Prostate gland (tissue), 2 donors: ENCODE measurements at places on chromosomes 5 and 9.

DNA sequence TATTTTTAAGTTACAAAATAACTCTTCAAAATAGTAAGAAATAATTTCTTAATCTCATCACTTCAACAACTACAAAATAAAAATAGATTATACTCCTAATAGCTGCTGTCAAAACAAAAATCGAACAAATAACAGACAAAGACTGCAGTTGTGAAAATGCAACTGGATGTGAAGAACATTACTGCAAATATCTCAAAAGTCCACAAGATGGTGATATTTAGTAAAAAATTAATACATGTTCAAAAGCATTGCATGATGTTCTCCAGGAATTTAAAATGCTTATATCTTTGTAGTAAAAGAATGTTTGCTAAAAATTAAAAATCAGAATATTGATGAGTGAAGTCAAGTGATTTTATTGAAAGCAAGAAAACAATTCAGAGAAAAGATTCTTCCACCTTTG lies 66.2 kb downstream of the MPDZ start:
- no peak for DNase-seq

DNA sequence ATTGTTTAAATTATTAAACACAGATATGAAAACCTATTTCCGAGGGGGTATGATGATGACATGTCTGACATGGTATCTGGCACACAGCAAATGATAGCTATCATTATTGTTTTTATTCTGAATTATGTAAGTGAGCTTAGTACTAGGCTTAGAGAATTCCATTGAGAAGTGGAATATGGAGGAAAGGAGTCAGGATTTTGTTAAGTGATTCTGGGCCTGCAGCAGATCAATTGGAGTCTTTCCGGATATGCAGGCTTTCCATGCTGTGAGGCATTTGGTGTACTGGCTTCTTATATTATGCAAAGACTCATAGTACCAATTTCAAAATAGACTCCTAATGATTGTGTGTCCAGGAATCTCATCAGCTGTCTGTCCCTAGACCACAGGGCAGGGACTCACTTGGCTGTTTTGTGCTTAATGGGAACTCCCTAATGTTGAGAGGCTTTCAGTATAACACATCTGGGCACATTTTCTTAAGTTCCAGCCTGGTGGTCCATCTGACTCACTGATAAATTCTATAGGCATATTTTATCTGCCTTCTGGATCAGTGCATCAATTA lies 180.0 kb upstream of the KLF9 start:
- no peak for DNase-seq

GRCh38 chr5:131630208-131630962 lies 4.6 kb downstream of the RAPGEF6 start:
- no peak for DNase-seq

- no peak for DNase-seq
Observed at GRCh38 chr9:80866121-80866520, 823.2 kb downstream of the TLE1 start.

GRCh38 chr9:27659571-27659970 lies 86.3 kb upstream of the C9orf72 start:
- DNase-seq = no peak

DNA sequence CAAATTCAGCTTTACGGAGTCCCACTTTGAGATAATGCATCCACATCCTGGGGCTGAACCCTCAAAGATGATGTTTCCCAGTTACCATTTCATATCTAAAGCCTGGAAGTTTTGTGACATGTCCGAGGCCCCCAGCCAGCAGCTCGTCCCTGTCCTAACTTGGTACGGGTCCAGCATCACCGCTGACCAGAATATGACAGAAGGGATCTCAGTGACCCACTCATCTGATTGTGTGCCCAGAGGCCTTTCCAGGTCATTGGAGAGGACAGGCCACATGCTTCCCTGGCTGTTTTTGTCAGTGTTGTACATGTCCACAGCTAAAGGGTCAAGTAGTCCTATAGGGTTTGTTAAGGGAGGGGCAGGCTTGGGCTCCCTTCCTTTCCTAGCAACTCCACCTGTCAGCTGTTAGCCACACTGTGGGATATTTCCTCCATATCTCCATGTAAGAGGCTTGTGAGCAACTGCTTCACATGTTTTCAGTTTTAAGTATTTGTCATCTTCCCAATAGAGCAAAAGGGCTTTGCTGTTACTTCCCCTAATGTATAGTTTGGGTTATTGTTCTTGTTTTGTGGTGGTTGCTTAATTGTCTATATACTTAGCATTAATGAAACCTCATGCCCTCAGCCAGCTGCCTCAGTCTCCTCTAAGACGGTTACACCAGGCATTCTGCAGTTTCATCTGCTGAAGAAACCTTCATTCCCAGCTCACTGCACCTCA lies 33.4 kb downstream of the SECISBP2 start:
- no peak for DNase-seq

DNA sequence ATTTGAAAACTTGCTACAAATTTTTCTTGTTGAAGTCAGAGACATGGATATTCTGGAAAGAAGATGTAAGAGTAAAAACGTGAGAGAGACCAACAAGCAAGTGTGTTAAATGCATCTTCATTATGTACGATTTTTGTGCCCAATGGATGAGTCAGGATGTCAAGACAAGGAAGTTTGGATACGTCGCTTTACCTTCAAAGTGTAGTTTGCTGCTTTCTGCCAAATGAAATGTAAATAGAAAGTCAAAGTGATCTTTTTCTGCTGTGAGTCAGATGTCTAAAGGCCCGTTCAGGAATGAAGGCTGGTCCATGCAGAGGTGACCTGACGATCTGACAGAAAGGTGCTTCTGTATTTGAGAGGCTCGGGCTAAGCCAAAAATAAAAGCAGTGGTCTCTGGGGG lies 273.1 kb upstream of the PIK3R1 start:
- no peak for DNase-seq

GRCh38 chr5:58793888-58794657 lies 211.2 kb downstream of the RAB3C start:
- DNase-seq = no peak

DNA sequence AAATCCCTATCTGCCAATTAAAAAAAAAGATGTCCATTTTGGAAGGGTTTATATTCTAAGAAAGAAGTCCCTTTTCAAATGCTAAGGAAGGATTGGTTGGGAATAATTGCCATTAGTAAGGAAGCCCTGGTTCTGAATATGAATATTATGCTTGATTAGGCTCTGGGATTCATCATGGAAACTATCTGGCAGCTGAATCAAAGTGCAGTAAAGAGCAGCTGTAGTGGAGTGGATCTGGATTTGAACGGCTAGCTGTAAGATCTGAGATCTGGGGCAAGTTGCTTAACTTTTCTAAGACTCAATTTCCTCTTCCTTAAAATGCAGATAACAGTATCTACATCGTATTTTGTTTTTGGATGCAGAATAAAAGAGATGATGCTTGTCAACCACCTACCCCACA lies 10.5 kb downstream of the IL12B start:
- DNase-seq = no peak

DNA sequence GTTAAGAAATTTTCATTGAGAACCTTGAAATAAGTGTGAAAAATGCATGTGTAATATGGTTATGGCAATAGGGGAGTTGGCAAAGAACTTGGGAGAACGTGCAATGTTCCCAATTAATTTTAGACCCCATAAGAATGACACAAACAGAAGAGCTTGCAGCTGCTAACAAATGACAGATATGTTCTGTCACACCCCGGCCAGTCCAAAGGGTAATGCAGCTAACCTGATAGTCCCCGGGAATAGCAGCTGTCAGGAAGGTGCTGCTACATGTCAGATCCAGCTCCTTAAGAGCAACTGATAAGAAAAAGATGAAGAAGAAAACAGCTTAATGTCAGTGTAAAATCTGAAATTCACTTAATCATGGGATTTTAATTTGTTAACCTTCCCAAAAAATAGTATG lies 30.4 kb downstream of the SEMA5A start:
- DNase-seq = no peak

- DNase-seq = no peak
Observed at GRCh38 chr5:53783624-53784228, 223.3 kb downstream of the NDUFS4 start.

- no peak for DNase-seq
Observed at GRCh38 chr5:12623408-12623807, 719.2 kb upstream of the CTNND2 start.
